ENCODE measurements at places on chromosomes 12 and 14.

DNA sequence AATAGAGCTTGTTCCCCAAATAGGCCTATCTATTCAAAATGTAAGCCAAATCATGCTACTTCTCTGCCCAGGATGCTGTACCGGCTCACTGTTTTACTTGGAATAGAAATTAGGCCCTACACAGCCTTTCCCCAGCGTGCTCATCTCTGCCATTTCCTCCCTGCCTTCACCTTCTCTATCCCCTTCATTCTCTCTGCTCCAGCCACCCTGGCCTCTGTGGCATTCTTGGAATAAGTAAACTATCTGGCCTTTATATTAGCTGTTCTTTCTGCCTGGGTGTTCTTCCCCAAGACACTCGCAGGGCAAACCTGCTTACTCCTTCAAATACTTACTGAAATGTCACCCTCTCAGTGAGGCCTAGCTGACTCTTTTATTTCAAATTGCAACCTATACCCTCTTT lies 30.9 kb upstream of the DYRK2 start:
- no peak for DNase-seq

- DNase-seq, result peak; percentile 94
Measured at GRCh38 chr14:73758392-73759182, 44.4 kb upstream of the PNMA1 start.

DNA sequence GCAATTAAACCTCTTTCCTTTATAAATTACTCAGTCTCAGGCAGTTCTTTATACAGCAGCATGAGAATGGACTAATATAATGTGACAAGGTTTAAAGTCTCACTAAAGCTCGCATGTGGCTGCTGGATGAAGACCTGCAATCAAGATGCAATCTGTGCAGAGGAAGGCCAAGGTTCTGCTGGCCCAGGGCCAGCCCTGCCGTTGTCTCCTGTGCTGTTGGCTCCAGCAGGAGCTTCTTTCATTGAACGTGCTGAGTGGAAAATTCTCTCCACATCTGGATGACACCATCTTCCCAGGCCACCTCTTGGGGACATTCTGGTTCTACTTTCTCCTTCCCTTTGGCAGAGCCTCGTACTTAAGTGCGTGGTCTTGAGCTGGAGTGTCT lies 742.2 kb downstream of the VRK1 start:
- DNase-seq, result no peak

DNA sequence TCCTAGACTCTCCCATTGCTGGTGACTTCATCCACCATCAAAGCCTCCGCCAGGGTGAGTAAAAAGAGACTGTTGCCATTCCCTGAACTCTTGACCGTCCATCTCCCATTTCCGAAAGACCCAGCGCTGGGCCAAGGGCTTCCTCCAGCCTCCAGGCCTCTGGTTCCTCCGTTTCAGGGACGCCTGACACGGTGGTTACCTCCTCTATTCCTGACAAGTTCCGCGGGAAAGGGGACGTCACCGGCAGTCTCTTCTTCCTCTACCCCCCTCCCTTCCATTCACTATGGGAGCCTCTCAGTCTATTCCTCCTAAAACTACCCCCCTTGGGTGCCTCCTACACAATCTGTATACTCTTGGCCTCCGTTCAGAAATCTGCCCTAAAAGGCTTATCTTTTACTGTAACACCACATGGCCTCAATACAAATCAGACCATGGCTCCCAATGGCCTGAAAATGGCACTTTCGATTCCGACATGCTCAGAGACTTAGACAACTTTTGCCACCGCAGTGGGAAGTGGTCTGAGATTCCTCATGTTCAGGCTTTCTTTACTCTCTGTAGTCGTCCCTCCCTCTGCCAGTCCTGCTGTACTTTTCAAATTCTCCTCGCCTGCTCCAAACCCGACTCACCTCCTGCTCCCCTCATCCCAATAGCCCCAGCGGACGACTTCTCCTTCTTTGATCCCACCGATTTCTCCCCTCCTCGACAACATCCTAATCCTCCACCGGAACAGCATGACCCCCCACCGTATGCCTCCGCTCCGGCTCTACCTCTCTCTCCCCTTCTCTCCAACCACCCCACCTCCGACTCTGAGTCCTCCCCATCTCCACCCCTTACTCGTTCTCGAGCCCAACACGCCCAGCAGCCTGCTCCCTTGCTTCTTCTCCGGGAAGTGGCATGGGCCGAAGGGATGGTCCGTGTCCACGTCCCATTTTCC lies 70.4 kb downstream of the MOK start:
- DNase-seq, result no peak

DNA sequence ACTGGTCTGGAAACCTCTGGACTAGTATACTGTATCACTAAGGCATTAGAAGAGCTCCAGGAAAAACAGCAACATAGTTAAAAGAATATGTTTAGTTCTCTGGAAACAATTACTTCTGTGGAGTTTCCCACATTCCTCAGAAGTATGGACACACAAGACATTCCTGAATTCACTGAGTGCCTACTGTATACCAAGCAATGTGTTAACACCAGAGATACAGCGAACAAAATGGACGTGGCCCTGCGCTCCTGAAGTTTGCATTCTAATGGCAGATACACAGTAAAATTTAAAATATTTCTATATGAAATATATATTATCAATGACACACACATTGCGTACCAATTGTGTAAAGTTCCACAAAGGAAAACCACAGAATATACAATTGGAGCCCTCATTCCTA lies 1.1 kb downstream of the ANGEL1 start:
- peak; percentile 22 for DNase-seq

GRCh38 chr12:102797528-102797927 lies 119.5 kb downstream of the PAH start:
- no peak for DNase-seq

GRCh38 chr14:44154446-44154845 lies 352.6 kb downstream of the FSCB start:
- DNase-seq, result no peak

DNA sequence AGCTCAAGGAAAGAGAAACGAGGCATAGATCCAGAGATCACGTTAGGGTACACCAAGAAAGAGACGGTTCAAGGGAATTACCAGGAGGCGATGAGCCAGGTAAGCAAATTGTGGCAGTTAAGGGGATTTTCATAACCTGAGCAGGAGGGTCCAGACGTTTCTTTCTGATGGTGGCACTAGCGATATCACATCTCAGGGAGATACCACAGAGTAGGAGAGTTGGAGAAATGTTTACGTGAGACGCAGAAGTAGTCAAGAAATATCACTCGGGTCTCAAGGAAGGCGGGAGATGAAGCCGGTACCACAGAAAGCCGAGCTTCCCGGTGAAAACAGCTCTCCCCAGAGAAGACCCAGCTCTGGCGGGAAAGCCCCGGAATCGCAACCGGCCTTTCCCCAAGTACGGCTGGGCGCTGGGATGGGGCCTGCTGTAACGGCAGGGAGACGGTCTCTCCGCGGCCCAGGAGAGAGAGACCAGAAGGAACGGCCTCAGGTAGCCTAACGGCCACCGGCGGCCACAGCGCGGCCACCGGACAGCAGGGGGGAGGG lies 485 bp downstream of the SENP1 start:
- DNase-seq, result peak; percentile 7

- no peak for DNase-seq
Measured at GRCh38 chr14:76257111-76257803, 105.5 kb downstream of the GPATCH2L start.

DNA sequence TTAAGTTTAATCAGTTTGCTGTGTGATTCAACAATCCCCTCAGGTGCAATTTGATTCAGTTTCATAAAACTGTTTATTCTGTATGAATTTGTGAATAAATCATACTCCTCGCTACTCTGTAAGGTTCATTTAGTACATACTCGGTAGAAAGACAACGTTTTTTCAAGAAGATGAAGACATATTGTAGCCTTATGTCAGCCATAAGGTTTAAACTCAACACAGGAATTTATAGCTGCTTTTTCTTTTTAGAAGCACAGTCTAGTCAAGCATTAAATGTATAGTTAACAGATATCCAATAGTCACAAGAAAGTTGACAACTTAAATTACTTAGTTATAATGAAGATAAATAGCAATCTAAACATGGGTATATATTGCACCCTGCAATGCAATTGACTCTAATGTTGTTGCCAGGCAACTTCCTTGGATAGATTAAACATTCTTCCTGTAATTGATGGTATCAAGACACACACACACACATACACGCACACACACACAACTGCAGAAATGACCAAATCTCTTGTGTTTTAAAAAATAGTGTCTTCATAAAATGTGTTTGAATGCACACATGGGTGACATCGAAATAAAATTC lies 151.5 kb upstream of the MGAT4C start:
- DNase-seq, result no peak

DNA sequence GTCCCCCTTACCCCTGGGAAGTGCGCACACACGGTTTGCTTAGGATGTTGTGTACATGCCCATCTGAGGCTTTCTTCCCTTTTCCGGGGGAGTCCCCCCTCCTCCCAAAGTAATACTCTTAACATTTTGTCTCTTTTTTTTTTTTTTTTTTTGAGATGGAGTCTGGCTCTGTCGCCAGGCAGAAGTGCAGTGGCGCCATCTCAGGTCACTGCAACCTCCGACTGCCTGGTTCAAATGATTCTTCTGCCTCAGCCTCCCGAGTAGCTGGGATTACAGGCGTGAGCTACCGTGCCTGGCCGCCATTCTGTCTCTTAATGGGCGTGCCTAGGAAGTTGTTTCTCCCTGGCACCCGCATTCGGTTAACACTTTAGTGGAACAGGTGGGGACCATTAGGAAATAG lies 4.5 kb upstream of the GMFB start:
- no peak for DNase-seq

- DNase-seq, result no peak
Measured at GRCh38 chr14:37588956-37589714, 5.9 kb downstream of the FOXA1 start.
